ENCODE measurements at places on chromosomes 11 and 22. TPM values are rescaled to one million over a fixed set of nuclear protein-coding genes. Genes with fewer than 3 reads are reported as not detected.

Gene OR51B4
- total RNA-seq = not detected

Gene NNMT
- not detected for total RNA-seq

Gene TIGD3
- total RNA-seq = 2.0 TPM

Gene TMEM258
- total RNA-seq = 173 TPM

Gene BATF2
- 0.61 TPM for total RNA-seq

Gene SCO2
- total RNA-seq = 4.1 TPM

Gene PHLDA2
- total RNA-seq = 0.50 TPM

Gene SFI1
- total RNA-seq = 132 TPM

Gene SAA4
- total RNA-seq = not detected

Gene RASL10A
- 23.3 TPM for total RNA-seq

Gene ZBTB44
- total RNA-seq = 73.9 TPM

Gene FGF19
- total RNA-seq = not detected

Gene OTOG
- total RNA-seq = not detected

DNA sequence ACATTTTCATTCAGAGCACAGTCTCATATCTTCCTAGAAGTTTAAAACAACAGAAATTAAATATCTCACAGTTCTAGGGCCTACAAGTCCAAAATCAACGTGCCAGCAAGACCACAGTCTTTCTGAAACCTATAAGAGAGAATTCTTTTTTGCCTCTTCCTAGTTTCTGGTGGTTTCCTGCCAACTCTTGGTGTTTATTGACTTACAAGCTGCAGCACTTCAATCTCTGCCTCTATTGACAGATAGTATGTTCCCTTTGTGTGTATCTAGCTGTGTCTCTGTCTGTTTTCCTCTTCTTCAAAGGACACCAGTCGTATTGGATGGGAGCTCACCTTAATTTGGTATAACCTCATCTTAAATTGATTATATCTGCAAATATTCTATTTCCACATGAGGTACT, 347.5 kb downstream of the DCDC1 start:
- no peak for DNase-seq

DNA sequence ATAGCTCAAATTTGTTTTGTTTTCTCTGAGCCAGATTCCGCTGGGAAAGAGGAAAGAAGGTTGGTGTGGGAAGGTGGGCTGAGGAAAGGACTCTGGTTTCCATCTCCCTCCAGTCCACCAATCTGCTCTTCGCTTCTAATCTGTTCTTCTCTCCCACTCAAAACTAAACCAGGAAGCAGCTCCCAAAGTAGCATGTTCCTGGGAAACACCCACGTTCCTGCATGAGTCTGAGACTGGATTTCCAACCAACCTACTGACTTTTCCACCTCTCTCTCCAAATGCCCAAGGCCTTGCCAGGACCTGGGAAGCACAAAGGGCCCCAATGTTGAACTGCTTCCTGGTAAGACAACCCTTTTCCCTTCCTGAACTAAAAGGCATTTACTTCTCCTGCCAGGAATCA, 110.2 kb downstream of the WT1 start:
- no peak for DNase-seq

DNA sequence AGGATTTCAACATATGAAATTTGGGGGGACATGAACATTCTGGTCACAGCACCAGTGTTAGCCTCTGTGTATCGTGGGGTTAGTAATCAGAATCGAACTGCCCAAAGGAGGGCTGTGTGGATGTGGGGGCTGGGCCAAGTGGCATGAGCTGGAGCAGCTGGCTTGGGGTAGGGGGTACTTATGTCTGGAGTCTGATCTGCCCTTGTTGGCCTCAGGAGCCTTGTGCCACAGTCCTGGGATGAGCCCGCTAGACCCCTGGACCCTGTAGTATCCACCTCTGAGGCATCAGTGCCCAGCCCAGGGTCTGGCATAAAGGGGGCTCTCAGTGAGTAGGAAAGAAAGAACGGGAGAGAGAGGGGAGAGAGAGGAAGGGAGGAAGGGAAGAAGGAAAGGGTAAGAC, 67.3 kb downstream of the LRRC32 start:
- no peak for DNase-seq

DNA sequence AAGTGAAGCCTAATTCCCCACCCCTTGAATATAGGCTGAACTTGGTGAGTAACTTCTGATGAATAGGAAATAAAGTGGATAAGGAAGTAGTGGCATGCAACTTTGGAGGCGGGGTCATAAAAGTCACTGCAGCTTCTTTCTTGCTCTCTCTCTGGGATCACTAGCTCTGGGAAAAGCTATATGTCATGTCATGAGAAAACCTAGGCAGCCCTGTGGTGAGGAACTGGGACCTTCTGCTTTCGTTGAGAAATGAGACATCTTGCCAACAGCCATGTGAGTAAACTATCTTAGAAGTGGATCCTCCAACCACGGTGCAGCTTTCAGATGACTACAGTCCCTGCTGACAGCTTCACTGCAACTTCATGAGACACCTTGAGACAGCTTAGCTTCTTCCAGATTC, 15.7 kb downstream of the ZNF214 start:
- no peak for DNase-seq

DNA sequence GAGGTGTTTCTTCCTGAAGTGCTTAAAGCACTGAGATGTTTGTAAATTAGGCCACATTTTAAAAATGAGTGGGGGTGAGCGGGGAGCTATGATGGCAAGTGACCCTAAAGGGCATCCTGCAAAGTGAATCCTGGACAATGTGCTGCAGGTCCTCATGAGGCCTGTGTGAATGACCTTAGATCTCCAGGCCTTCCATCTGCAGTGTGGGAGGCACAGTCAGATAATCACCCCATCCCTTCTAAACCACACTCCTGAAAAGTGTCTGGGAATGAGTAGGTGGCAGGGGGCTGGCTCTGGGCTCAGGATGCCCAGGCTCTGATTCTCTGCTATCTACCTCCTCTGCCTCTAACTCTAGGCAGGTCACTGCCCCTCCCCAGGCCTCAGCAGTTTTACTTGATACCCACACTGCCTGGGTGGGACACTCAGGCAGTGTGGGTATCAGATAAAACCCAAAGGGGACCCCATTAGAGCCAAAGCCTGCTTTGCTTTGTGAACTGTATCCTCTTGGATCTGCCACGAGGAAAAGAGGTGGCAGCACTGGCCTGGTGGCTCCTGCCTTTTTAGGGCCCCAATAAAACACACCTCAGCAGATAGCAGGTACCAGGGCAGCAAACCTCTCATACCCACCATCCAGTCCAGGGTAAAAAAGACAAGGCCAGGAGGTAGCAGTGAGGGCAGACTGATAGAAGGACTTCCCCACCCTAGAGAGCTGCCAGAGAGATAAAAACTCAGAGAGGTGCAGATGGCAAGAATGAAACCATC, 10.5 kb downstream of the STARD10 start:
- no peak for DNase-seq

DNA sequence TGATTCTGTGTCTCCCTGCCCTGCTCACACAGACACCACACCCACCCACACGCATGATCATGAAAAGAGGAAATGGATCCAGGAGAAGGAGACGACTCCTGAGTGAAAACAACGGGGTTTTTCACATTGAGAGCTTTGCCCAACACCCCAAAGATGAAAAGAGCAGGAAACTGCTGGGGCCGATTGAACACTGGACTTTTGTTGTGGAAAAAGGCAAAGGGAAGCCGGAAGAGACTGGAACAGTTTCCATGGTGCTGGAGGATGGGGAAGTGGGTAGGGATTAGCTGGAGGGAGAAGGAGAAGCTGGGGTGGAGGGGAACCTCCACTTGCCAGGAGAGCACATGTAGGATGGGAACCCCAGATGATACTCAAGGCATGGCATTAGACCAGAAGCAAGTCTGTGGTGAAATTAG, 5.2 kb upstream of the SLC43A3 start:
- no peak for DNase-seq

DNA sequence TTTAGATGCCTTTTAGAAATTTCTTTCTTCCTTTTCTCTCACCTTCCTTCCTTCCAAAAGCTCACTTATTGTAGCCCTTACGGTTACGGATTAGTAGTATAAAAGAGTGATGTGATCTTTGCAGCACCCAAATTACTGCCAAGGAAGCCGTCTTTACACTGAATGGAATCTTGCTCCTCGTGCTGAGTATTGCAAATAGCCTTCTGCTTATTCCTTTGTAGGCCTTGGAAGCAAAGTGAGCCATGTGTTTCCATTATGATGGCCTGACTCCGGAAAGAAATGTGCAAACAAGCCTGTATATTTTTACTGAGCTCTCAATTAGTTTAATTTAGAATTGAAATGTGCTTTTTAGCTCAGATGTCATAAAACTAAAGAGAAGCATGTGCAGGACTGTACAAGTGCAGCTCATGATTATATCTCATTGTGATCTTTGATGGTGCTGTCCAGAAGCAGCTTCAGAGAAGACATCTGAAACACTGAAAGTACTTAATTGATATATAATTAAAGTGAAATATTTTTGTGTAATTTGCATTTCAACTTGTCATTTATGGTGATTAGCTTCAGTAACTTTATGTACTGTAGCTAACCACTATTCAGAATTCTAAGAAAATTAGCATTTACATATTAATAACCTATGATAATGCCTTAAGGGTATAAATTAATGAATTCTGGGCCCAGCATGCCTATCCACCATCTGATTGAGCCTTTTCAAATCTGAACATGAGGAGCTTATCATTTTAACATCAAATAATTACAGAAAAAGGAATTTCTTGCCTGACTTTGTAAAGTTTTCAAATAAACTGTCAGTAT, 129.3 kb downstream of the GRIA4 start:
- no peak for DNase-seq

- no peak for DNase-seq
Observed at GRCh38 chr11:57424137-57424791, 2.7 kb downstream of the SLC43A3 start.

GRCh38 chr11:111571829-111572501, 30.3 kb upstream of the SIK2 start:
- no peak for DNase-seq

GRCh38 chr11:57552479-57552878, 15.0 kb downstream of the UBE2L6 start:
- no peak for DNase-seq

DNA sequence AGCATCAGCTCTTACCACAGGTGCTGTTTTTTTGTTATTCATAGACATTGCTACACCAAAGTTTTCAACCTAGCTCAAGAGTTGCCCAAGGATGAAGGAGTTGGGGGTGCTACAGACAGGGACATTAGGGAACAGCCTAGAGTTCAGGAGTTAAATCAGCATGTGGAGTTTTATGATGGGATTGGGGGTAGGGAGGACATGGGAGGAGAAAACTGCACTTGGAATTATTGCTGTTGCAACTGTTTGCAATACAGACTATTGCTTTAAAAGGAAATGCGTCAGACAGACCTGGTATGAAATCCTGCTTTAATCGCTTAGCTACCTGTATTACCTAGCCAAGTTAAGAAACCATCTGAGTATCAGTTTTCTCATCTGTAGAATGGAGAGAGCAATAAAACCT, 6.3 kb downstream of the TMA7B start:
- DNase-seq = no peak

DNA sequence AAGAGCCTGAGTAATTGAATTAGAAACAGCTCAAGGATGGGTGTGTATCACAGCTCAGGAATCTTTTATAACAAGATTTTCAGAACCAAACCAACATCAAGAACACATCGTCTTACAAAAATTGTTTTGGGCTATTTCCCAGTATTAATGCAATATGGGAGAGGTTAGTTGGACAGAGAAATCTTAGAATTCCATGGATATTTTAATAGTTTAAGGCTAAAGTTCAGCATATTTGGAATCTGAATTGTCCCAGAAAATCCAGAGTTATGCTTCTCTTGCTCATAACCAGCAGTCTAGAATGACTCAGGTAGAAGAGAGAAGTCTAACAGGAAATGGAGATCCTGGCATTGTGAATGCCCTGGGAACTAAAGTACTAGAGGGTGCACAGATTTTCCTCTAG, 74.6 kb downstream of the ADM start:
- no peak for DNase-seq

DNA sequence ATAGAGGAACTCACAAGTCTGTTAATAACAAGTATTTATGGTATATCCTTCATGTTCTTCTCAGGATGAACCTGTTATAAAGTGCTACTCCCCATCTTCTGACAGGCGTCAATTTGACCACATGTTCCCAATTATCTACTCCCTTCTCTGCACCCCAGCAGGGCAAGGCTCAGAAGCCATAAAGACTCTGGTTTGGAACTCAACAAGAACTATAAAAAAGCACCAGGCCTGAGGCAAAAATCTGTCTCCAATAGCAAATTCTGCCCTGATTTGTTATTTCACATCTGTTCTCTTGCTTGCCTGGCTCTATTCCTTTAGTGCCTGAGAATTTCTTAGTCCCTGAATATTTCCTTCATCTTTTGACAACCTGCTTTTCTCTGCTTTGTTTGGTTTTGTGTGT, 618.2 kb upstream of the KIRREL3 start:
- no peak for DNase-seq

DNA sequence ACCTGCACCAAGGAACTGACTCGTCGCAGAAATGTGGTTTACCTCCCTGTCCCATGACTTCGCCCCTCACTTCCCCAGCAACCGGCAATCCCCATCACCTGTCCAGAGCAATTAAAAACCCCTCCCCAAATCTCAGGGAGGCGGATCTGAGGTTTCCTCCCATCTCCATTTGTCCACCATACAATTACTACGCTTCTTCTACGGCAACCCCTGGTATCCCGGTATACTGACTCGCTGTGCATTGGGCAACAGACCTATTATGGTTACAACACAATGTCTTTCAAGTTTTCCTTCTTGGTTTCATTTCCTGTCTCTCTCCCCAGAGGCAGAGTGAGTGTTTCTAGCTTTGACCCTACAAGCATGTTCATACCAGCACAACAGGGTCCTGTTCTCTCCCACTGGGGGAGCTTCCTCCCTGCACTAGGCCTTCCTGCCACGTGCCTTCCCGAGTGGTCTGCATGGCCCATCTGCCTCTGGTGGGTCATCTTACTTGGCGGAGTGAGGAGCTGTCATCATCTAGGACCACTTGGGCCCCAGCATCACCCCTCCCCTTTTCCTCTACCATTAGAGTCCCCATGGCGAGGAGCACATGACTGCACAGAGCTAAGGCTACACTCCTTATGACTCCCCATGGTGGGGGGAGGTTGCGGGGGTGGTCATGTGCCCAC, 30.3 kb upstream of the NAP1L4 start:
- DNase-seq = peak; percentile 12

GRCh38 chr11:26027887-26028286, 304.0 kb upstream of the ANO3 start:
- DNase-seq = peak; percentile 10

DNA sequence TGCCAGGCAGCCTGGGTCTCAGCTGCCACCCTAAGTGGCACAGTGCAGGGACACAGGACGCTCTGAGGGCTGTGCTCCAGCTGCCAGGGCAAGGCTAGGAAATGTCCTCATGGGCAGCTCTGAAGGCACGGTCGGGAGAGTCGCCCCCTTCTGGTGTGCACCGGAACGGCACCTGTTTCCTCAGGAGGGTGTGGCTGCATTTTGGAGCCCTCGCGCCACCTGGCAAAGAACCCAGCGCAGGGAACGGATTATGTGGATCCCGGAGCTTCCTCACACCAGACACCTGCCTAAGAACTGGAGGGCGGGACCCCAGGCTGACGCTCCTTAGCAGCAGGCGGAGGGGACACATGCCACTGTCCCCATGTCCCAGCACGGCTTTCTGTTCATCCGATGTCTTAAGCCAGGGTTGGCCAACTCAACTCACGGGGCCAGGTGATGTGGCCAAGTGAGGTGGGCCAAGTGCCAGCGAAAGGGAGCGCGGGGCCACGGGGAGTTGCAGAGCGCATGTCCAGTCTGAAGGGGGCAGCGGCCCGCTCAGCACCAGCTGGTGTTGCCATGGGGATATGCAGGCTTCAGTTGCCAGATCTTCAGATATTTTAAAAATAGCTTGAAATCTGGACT, 5.1 kb upstream of the SLC22A8 start:
- DNase-seq = no peak

- no peak for DNase-seq
Observed at GRCh38 chr11:102251423-102251822, 65.9 kb upstream of the BIRC3 start.

GRCh38 chr11:45265969-45266675, 20.0 kb downstream of the SYT13 start:
- DNase-seq = no peak

Data from OCI-LY7 (cell line).